ENCODE measurements at places on chromosomes 1 and 21.
A peak's percentile ranks its signal among the peaks of the same experiment; 100 is the strongest.

- no peak for DNase-seq
Measured at GRCh38 chr1:53616927-53617326, 122.0 kb downstream of the GLIS1 start.

GRCh38 chr1:98048244-98048643, 127.4 kb upstream of the DPYD start:
- peak; percentile 68 for DNase-seq

GRCh38 chr21:42245331-42246193, 26.6 kb downstream of the ABCG1 start:
- no peak for DNase-seq

- DNase-seq = no peak
Measured at GRCh38 chr1:43531906-43532584, 1.4 kb downstream of the PTPRF start.

DNA sequence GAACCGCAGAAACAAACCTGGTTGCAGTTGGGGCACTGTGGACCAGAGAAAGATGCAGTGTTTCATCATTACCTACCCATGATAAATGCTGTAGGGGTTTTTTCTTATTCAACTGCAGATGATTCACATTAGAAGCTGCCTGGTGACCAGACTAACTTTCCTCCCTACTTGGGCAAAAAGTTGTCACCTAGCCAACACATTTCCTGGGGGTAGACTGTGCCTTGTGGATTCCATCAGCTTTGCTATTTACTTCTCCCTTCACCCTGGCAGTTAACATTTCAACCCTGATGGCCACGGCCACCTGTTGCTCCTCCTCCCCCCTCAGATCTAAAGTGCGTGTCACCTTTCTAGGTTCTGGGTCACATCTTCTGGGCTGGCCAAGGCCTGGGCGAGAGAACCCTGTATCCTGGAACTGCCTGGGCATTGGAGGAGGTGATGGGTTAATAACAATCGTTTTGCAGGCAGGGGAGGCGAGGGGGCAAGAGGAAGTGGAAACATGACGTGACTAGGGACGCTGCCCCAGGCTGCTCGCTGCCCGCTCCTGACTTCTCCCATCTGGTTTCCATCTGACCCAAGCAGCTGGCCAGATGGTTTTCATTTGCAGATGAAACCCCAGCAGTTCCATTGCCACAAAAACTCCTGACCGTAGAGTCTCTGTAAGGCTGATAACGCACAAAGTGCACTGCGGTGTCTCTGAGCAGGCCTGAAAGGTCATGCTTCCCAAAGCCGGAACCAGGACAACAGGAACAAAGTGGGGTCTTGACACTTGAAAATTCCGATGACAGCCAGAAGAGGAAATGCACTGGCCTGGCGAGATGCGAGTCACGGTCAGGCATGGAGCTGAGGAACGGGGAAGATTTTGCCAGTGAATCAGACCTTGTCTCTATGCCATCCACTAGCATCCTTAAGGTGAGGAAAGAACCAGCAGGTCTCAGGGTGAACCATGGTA, 36.6 kb downstream of the CAPZB start:
- DNase-seq = no peak

DNA sequence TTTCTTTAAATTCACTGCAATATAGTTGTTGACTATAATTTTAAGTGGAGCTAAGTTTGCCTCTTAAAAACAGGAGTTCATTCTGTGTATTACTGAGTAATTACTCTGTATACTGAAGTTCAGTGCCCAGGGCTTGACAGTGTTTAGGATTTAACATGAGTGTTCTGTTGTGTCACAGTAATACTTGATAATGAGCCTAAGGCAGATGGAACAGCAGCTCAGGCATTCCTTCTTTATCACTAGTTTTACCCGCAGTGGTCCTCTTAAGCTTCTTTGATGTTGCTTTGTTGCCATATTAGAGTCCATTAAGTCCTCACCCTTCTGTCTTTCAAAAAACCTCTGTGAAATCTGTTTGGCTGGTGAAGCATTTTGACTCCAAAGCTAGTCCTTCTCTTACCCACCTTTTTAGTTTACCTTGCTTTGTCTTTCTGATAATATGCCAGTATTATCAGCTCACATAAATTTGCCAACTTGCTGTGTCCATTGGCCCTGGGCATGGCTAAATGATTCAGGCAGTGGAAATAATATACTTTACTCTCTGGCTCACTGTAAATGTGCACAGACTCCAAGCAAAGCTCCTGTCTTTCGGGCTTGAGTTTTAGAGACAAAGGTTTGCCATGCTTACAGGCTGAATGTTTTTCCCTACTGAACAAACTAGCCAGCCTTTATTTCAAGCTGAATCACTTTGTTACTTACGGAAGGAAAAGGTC, 17.7 kb downstream of the HIPK1 start:
- no peak for DNase-seq

- no peak for DNase-seq
Measured at GRCh38 chr1:64295136-64295535, 91.7 kb downstream of the UBE2U start.

DNA sequence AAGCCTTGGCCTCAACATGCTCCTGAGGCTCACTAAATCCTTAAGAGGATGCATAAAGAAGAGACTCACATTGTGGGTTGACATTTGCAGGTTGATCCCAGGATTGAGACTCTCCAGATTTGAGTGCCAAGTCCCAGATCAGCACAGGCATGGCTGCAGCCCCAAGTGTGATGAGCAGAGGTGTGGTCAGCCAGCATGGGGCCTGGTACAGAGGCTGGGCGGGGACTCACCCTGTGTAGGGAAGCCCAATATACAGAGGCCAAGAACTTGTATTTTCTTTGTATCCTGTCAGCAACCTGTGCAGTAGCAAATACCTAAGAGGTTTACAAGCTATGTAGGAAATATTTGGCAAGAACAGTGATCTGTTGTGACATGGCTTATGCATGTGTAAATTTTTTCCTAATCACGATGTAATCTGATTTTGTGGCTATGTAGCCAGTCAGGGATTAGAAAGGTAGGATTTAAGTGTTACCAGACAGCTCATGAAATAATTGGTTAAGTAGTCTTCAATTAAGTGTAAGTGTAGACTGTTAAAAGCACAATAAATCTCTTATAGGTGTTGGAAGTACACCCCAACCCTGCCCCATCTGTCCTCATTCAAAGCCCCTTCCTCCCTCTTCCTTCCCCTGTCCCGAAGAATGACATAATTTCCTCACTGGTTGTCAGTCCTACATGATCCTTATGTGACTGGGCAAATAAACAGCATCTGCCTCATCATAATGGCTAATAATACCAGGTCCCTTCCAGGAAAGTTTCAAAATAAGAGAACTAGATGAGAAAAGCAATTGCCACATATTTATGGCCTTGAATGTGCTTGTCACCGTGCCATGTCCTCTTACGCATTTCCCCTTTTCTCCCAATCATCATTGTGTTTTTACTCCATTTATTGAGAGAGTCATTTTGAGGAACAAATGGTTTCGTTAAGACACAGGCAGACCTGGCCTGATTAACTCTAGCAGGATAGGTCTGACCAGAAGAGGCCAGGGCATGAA, 120.9 kb downstream of the HLX start:
- DNase-seq = no peak

GRCh38 chr1:53270873-53271272, 32.6 kb upstream of the MAGOH start:
- no peak for DNase-seq

GRCh38 chr21:37891972-37892371, 24.3 kb downstream of the KCNJ6 start:
- no peak for DNase-seq

DNA sequence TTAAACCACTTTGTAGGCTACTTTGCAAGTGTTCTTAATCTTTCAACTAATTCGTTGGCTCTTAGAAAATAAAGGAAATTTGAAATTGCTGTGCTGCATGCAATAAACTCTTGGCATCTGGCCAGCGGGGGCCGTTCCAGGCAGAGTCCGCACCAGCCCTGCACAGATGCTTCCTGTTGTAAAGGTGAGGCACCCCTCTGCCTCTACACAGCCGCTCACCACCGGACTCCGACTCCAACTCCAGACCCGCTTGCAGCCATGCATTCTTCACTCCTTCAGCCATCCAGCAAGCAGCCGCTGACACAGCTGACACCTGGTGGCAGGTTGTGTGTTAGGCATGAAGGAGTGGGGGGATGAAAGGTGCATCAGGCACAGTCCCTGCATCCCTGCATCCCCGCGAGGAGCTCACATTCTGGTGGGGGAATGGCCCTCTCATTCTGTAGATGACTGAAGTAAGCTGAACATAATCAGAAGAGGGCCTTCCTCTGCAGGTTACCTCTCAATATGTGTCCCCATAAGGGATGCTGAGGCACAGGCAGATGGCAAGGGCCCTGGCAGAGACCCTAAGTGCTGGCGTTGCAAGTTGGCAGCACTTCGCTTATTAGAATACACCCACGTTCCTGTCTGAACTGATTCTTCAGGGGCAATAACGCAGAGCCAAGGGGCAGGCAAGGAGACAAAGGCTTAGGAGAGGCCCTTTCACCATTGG, 56.8 kb downstream of the GLIS1 start:
- DNase-seq = peak; percentile 24

GRCh38 chr1:171226747-171227370, 21.4 kb upstream of the FMO1 start:
- no peak for DNase-seq

DNA sequence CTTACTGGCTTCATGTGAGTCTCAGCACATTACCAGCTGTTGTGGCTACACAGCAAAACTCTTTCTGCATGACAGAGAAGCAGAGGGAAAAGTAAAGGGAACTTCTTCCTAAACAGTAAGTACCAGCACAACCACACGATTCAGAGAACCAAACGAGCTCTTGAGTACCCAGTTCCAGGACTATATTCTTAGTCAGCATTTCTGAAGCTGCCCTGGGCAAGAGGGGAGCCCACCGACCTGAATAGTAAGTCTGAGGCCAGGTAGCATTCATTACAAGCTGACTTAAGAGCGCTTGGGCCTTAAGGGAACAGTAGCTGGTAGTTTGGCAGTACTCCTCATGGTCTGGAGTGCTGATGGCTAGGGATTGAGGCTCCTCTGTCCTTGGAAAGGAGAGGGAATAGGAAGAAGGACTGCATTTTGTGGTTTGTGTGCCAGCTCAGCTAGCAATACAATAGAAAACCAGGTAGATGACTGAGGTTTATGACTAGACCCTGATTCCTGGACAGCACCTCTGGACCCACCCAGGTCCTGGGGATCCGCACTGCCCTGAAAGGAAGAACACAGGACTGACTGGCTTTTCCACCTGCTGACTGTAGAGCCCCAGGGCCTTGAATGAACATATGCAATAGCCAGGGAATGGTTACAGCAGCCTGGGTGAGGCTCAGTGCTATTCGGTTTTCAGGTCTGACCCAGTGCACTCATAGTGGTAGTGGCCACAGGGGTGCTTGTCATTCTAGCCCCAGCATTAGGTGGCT, 396.8 kb upstream of the PRMT6 start:
- no peak for DNase-seq

DNA sequence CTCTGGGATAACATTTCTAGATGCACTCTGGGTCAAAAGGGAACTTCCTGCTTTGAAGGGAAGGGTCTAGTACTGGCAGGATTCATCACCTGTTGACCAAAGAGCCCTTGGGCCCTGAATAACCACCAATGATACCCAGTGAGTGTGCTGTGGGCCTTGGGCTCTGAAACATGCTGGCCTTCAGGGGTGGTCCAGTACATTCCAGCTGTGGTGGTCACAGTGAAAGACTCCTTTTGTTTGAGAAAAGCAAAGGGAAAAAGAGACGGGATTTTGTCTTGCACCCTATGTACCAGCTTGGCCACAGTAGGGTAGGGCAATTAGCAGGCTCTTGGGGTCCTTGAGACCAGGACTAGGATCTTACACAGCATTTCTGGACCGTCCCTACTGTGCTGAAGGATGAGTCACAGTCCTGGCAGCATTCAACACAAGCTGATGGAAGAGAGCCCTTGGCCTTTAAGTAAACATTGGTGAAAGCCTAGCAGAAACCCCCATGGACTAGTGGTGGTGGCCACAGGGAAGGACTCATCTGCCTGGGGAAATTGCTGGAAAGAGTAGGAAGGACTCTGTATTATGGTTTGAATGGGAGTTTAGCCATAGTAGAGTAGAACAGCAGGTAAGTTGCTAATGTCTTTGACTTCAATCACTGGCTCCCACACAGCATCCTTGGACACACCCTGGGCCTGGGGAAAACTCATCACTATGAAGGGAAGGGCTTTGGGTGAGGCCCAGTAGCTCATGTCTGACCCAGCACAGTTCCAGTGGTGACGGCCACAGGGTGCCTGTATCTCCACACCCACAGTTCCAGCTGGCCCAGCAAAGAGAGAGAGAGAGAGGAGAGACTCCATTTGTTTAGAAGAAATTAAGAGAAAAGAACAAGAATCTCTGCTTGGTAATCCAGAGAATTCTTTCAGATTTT, 87.5 kb downstream of the COL24A1 start:
- no peak for DNase-seq

DNA sequence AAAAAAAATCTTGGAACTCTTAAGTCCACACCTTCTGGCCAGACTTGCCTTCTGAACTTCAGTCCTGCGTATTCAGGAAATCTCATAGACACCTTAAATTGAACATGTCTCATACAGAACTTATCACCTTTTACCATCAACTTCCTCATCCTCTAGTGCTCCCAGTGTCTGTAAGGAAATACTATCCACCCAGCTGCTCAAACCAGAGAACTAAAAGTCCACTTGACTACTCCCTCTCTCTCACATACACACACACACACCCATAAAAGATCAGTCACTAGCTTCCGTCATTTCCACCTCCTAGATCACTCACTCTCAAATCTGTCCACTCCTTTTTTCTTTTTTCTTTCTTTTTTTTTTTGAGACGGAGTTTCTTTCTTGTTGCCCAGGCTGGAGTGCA, 10.9 kb upstream of the CAP1 start:
- DNase-seq = no peak

GRCh38 chr1:119595606-119596005, 52.5 kb downstream of the ZNF697 start:
- no peak for DNase-seq

- DNase-seq = no peak
Measured at GRCh38 chr1:89699451-89699986, 66.6 kb downstream of the LRRC8C start.

DNA sequence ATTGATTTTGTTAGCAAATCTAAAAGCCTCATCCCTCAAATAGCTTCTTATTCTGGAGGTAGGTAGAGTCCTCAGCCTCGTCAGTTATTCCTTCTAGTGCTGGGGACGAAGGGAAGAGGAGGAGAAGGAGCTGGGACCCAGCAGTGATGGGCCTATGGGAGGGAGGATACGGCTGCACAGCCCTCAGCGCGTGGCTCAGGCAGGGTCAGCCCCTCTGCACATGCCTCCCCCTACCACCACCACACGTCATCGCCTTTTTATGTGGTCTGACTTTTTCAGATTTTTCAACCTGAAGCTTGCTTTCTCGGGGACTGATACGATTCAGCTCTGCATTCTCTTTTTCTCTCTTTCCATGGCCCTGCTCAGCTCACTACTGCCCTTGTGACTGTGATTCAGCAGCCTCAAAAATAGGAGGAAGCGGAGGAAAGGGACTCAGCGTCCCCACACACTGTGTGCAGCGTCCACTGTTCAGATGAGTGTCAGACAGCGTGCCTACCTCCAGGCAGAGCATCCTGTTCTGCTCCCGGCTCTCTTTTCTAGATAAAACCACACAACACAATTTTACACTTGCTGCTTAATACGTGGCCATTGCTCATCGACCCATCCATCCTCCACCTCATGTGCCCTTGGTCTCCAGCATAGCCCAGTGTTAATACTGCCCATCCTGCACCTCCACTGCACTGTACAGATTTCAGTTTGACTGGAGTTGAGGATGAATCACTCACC, 827 bp downstream of the OR2B11 start:
- DNase-seq = no peak

All from activated naive CD4-positive, alpha-beta T cell treated with anti-CD3 and anti-CD28 coated beads, Interleukin-2, amount 50 U/mL, for 16 hours (primary cell).